ENCODE measurements at places on chromosomes 3 and 15.

GRCh38 chr3:22326305-22326704 lies 575.3 kb upstream of the ZNF385D start:
- no peak for DNase-seq

GRCh38 chr15:62902821-62903220 lies 139.7 kb upstream of the TPM1 start:
- no peak for DNase-seq

GRCh38 chr3:2765002-2765579 lies 345.1 kb downstream of the IL5RA start:
- DNase-seq: no peak

DNA sequence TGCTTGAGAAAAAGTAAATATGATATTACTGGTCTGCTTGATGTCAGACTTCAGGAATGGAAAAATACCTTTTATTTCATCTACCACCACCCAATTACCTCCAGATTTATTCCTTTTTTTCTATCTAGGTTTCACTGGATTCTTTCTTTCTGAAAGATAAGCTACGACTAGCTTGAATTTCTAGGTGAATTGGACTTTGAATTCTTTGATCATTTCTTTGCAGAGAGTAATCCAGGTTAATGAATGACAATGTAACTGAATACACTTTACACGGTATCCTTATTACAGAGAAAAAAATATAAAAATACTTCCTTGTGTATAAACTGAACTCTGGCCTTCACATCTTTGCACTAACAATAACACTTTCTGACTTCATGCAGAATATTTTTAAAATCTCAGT lies 59.5 kb upstream of the TRPC1 start:
- DNase-seq: no peak

- DNase-seq: no peak
Observed at GRCh38 chr3:41198526-41198925, 779 bp upstream of the CTNNB1 start.

GRCh38 chr15:75073197-75073596 lies 49.8 kb downstream of the PPCDC start:
- DNase-seq: no peak

- DNase-seq: no peak
Observed at GRCh38 chr15:22799902-22800301, 13.5 kb downstream of the NIPA1 start.

- DNase-seq: no peak
Observed at GRCh38 chr15:74621936-74622335, 6.3 kb downstream of the CLK3 start.

GRCh38 chr3:30680789-30681648 lies 74.6 kb downstream of the TGFBR2 start:
- DNase-seq: no peak

GRCh38 chr3:127614928-127615589 lies 13.9 kb upstream of the PODXL2 start:
- DNase-seq: peak; percentile 2

DNA sequence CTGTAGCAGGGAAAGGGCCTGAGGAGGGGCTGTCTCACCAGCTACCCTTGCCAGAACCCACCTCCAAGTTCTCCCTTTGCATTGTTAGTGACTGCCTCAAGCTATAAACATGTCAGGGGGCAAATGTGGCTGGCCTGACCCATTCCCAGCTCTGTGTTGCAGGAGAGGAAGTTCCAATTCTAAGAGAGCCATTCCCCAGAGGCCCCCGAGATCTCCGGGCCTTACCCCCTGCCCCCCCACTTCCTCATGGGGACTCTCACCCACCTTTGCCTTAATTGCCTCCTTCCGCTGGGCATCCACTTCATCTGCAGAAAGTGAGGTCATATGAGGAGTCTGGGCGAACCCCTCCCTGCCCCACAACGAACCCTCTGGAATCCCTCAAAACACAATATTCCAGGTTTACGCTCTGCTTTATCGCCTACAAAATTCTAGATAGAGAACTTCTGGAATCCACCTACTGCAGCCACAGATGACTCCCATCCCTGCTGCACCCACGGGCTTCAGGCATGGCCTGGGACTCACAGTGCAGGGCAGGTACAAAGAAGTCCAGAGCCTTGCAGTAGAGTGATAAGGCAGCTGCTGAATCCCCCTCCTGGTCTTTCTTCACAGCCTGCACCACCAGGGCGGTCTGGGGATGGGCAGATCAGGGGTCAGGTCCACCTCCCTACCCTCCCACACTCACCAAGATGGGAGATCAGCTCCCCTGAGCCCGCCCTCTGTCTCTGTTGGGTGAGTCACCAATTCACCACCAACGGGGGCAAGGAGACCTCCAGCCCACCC lies 4.0 kb downstream of the ULK3 start:
- DNase-seq: no peak

DNA sequence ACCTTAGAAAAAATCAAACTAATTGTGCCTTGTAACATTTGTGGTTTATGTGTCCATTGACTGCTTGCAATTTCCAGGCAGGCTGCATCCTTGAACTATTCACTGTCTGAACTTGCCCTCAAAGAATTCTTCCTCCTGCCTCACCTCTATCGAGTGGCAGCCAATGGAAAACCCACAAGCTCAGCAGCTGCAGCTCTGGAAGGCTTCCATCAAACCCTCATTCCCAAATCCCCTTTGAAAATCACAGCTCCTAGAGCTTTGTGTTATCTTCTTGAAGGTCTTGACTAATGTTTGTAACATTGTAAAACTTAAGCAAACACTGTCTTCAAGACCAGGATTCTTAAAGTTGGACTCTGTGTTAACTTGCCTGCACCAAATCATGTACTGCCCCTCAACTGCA lies 81.1 kb downstream of the FILIP1L start:
- DNase-seq: no peak

GRCh38 chr3:66948041-66948440 lies 50.1 kb upstream of the KBTBD8 start:
- DNase-seq: no peak

- DNase-seq: no peak
Observed at GRCh38 chr15:92524874-92525565, 130.6 kb downstream of the FAM174B start.

- DNase-seq: no peak
Observed at GRCh38 chr3:170226426-170226960, 4.3 kb downstream of the PRKCI start.

GRCh38 chr3:171142985-171143384 lies 116.5 kb upstream of the SLC2A2 start:
- no peak for DNase-seq

DNA sequence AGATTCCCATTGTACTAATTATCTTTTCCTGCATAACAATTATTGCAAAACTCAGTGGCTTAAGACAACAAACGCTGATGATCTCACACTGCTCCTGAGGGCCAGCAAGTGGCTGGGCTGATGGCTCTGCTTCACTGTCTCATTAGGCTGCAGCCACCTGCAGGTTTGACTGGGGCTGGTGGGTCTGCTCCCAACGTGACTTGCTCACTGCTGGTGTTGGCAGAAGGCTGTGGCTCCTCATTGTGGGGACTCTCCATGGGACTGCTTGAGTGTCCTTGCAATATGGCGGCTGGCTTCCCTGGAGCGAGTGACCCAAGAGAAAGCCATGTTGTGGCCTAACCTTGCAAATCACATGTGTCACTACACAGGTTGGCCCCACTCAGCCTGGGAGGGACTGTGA lies 71.1 kb downstream of the PLXNA1 start:
- DNase-seq: no peak

GRCh38 chr3:67558426-67558825 lies 96.0 kb downstream of the SUCLG2 start:
- no peak for DNase-seq

GRCh38 chr15:58086491-58086890 lies 21.0 kb upstream of the ALDH1A2 start:
- DNase-seq: no peak

- no peak for DNase-seq
Observed at GRCh38 chr3:14234251-14235002, 55.8 kb downstream of the LSM3 start.

- no peak for DNase-seq
Observed at GRCh38 chr3:72655131-72655551, 193.1 kb downstream of the SHQ1 start.

- DNase-seq: no peak
Observed at GRCh38 chr15:33201491-33202231, 7.1 kb upstream of the FMN1 start.

DNA sequence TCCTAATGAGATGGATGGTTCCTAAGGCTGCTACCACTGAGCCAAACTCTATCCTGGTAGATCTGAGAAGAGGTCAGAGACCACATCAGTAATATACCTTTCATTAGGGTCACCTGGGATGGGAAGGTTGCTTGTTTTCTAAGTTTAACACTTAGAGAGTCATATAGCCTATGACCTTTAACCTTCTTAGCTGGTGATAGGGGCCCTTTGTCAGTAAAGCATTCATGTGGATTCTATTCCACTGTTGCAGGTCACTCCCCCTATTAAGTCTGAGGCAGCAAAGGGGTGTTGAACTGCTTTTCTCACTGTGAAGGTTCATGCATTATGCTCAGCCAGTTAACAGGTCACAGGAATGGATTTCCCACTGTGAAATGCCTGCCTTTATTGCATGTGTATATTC lies 6.1 kb upstream of the ZNF609 start:
- DNase-seq: no peak

- no peak for DNase-seq
Observed at GRCh38 chr3:6807967-6808588, 52.8 kb upstream of the GRM7 start.

- no peak for DNase-seq
Observed at GRCh38 chr15:62394079-62394478, 229.0 kb upstream of the C2CD4B start.

GRCh38 chr3:113721636-113722035 lies 24.4 kb downstream of the NAA50 start:
- no peak for DNase-seq

GRCh38 chr3:42822828-42823227 lies 13.6 kb downstream of the ACKR2 start:
- no peak for DNase-seq

GRCh38 chr3:10367506-10367905 lies 46.6 kb upstream of the SEC13 start:
- no peak for DNase-seq

All from CD8-positive, alpha-beta memory T cell (primary cell).